CD4-positive, alpha-beta T cell (primary cell): ENCODE measurements at places on chromosomes 5 and 9. TPM values are rescaled to one million over a fixed set of nuclear protein-coding genes. Genes with fewer than 3 reads are reported as not detected.

The CA9 gene
- not detected for total RNA-seq

The TRPM6 gene
- total RNA-seq: not detected

DNA sequence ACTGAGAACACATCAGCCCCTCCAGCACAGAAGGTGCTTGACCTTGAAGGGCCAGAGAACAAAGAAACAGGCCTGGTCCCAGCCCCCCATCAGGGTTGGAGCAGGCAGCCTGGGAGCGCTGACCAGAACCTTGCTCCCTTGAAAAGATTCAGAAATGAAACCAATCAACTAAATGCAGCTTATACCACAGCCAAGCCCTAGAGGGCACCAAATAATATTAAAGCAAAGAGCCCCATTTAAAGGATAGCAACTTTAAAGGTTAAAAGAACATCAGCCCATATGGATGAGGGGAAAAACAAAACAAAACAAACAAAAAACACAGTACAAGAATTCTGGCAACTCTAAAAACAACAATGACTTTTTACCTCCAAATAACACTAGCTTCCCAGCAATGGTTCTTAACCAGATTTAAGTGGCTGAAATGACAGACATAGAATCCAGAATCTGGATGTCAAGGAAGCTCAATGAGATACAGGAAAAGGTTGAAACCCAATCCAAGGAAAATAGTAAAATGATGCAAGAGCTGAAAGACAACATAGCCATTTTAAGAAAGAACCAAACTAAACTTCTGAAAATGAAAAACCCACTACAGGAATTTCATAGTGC, 471.9 kb downstream of the MTRR start:
- no peak for DNase-seq

DNA sequence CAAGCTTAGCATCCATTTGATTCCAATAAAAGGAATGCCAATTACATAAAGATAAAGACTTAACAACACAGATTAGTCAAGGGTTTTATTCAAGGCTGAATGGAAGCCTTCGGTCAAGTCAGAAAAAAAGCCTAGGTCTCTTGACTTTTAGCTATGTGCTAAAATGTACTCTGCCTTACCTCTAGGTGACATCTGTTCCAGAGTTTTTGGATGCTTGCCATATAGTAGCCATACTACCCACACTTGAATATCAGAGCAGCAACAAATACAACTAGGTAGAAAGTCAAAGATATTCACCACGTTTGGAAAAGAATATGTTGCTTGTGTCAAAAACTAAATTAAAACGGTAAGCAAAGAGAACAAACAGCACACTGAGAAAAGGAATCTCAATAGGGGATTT, 484.7 kb downstream of the ELAVL2 start:
- no peak for DNase-seq

DNA sequence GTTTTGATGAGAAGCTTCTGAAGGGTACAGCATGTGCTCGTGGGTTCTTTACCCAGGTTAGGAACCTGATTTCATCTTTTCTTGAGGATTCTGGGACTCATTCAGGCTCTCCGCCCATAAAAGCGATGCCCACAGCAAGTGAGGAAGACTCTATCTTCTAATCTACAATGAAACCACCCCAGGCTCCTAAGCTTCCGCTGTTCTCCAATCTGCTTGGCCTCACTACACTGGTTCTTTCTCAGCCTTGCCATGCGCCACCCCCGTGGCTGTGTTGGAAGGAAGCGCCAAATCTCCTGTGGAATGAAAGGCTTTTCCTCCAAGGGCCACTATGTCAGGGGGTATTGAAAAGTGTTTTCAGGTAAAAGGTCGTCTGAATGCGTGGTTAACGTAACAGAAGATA, 135.6 kb downstream of the MYO10 start:
- no peak for DNase-seq

The SLC6A19 gene
- total RNA-seq: not detected

GRCh38 chr9:89715318-89715858, 110.6 kb downstream of the GADD45G start:
- no peak for DNase-seq

DNA sequence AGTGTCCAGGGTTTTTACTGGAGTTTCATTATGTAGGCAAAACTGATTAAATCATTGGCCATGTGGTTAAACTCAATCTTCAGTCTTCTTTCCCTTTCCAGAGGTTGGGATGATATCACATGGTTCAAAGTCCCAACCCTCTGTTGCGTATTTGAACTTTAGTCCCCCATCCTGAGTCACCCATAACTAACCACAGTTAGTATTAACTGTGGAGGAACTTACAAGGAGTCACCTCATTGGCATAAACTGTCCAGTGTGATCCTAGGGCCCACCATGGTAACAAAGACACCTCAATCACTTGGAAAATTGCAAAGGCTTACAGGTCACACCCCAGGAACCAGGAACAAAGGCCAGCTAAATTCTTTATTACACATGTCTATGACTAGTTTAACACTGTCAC, 188.5 kb downstream of the COX7C start:
- DNase-seq: no peak
